ENCODE measurements at places on chromosomes 16 and 17. TPM values are rescaled to one million over a fixed set of nuclear protein-coding genes. Genes with fewer than 3 reads are reported as not detected.
A peak's percentile ranks its signal among the peaks of the same experiment; 100 is the strongest.

- no peak for DNase-seq
Observed at GRCh38 chr17:80225230-80225629, 5.0 kb downstream of the SLC26A11 start.

DNA sequence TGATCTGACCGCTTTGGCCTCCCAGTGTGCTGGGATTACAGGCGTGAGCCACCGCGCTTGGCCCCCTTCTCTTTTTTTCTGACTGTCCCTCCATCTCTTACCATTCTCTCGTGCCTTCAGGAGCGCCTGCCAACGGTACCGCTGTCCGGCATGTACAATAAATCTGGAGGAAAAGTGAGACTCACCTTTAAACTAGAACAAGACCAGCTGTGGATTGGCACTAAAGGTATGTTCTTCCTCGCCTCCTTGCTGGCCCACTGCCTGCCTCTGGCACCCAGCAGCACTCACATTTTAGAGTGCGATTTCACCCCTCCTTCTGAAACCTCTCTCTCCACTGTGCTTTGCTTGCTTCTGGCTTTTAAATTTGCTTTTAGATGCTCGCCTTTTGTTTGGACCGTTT is 5.0 kb downstream of the UBFD1 start:
- DNase-seq, result no peak

Gene TIGD7
- total RNA-seq, result 3.5 TPM

DNA sequence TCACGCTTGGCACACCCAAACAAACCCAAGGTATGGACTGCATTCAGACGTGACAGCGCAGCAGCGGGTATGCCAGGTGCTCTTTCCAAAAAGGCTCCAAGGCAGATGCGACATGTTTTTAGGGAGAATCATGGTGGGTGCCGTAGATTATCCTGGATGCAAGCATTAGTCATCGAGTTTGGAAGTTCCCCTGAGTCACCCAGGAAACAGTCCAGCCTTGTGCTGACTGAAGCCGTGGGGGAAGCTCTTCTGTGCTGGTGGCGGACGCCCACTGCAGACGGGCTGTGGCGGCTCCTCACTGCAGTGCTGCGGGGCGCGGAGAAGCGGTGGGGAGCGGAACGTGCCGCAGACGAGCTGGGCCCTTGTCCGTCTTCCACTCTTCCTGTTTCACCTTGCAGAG is 13.9 kb downstream of the JPT2 start:
- peak; percentile 72 for DNase-seq

DNA sequence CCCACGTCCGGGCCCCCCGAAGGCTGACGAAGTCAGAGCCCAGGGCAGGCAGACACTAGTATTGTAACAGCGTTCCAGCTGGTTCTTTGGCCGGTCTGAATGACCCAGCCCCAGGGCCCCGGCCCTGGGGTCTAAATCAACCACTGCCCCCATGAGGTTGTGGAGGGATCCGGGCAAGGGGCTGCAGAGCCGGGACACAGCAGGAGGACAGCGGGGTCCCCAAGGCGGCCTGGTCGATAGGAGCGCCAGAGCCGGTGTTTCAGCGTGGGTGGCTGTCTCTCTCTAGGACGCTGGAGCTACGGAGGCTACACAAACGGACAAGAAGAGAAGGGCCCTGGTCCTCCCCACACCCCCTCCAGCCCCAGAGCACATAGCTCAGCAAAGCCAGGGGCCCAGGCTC is 101.8 kb downstream of the RBFOX3 start:
- no peak for DNase-seq

GRCh38 chr17:77555121-77555591 is 403.3 kb upstream of the TNRC6C start:
- DNase-seq, result no peak

- peak; percentile 4 for DNase-seq
Observed at GRCh38 chr16:69465083-69465721, 40.8 kb downstream of the CYB5B start.

GRCh38 chr16:22900863-22901262 is 86.9 kb downstream of the HS3ST2 start:
- no peak for DNase-seq

Gene KRT23
- total RNA-seq, result not detected

Gene POLG2
- total RNA-seq, result 8.3 TPM

DNA sequence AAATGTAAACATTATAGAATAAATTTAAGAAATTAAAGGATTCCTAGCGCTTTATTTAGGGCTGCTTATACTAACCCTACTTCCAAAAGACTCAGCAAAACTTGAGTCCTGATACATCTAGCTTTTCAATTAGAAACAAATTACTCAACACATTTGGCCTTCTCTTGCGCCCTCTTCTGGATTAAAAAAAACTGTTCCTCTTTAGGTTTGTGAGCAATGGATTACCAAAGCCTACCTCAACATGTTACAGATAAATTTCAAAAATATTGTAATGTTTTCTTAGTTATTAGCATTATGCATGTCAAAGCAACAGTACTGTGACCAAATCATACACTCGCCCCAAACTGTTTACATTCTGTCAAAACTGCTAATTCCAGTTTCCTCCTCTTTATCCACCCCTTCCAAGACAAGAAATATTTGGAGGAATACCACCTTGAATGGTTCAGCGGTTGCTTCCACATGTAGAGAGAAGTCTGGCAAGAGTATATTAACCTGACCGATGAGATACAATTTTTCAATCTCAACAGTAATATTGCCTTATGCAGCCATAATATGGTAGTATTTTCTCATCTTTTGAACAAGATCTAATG is 2.7 kb downstream of the NUFIP2 start:
- DNase-seq, result peak; percentile 48

- no peak for DNase-seq
Observed at GRCh38 chr17:82007228-82007494, 15.5 kb downstream of the CENPX start.

DNA sequence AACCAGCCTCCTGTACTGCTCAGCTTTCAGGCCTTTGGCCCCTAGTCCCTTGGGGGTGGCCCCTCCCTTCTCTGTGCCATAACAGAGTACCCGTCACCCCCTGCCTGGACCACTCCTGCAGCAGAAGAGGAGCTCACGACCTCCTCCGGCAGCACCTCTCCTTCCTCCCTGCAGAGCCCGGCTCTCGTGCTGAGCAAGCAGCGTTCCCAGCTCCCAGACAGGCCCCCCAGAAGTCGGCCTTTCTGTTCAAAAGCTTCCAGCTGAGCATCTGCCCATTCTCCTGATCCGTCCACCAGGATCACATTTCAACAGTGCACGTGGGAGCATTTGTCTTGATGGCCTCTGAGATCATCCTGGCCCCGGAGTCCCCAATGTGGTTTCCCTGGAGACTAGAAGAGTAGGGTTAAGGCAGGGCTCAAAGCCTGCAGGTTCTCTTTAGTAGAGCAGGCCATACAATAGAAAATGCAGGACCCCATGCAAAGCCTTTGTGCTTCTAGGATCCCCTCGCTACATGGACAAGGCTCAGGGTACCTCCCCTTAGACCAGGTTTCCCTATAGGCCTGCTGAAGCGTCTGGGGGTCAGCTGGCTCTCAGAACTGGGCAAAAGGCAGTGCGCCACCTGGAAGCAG is 35.6 kb downstream of the NLRC3 start:
- no peak for DNase-seq

- peak; percentile 67 for DNase-seq
Observed at GRCh38 chr17:20010099-20010863, 1.1 kb downstream of the SPECC1 start.

DNA sequence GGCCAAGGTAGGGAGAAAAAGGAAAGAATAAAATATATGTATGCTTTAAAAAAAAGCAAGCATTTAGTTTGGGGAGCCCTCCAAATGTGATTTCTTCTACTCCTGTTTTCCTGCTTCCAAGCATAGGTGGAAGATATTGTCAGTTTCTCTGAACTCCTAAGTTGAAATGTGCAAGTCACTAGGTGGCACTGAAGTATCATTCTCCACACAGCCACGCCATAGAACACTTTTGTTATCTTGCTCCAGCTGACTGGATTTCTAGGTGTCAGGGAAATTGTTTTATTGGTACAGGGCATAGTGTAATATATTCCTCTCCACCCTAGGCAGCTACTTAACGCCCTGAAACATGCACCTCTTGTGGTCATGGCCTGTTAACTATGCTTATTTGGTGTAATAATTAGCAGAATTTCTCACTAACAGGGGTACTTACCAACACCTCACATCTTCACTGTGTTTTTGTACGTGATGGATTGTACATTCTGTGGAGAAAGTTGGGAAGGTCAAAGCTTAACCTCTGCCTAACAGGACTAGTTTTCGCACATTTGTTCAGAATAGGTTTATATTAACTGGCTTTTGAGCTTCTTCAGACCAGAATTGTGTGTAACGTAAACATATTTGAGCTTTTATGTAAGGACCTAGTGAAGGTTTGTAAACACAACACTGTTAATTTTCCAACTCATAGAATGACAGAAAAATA is 69.3 kb downstream of the FTO start:
- peak; percentile 67 for DNase-seq

Gene MYH2
- total RNA-seq, result not detected

- DNase-seq, result peak; percentile 63
Observed at GRCh38 chr16:65975049-65975708, 391.3 kb upstream of the CDH5 start.

GRCh38 chr17:38745545-38745944 is 2.6 kb downstream of the PCGF2 start:
- no peak for DNase-seq

GRCh38 chr17:27341041-27341471 is 47.1 kb downstream of the WSB1 start:
- DNase-seq, result no peak

GRCh38 chr17:63675231-63675606 is 24.7 kb downstream of the LIMD2 start:
- DNase-seq, result peak; percentile 33

DNA sequence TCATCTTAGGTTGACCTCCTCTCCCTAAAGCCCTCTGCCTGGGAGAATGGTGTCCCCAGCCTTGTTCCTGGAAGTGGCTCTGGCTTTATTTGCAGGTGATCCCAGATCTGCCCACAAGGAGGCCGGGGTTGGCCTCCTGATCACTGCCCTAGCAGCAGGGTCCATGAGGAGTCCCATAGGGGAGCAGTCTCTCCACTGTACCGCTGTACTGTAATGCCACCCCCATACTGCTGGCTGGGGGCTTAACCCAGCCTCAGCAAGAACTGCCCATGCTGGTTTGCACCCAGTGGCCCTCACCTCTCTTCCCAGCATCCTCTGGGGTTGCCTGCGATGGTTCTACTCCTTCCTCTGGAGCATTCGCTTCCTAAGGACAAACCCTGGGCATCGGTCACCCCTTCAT is 39.1 kb downstream of the PSME3IP1 start:
- DNase-seq, result no peak

- no peak for DNase-seq
Observed at GRCh38 chr17:33696102-33696501, 403.0 kb upstream of the ASIC2 start.

GRCh38 chr17:59378675-59379074 is 47.2 kb downstream of the YPEL2 start:
- peak; percentile 30 for DNase-seq

- peak; percentile 75 for DNase-seq
Observed at GRCh38 chr17:57986841-57987580, 1.0 kb downstream of the VEZF1 start.

- no peak for DNase-seq
Observed at GRCh38 chr17:557371-557770, 157.3 kb downstream of the VPS53 start.

GRCh38 chr16:67199011-67199807 is at the start of gene ELMO3:
ELMO3 (plus strand) TSS chr16:67199131; CDS start chr16:67199327, 196 bp downstream.
- no peak for DNase-seq

Gene CA7
- not detected for total RNA-seq

Gene CACNG5
- total RNA-seq, result not detected

Gene TPSB2
- total RNA-seq, result not detected

Gene ORAI3
- 1.1 TPM for total RNA-seq

GRCh38 chr17:74807925-74808324 is 31.8 kb upstream of the NAT9 start:
- no peak for DNase-seq

Gene PCTP
- 5.9 TPM for total RNA-seq

Gene FBXO47
- not detected for total RNA-seq

GRCh38 chr17:66468241-66469087 is 166.1 kb downstream of the PRKCA start:
- DNase-seq, result peak; percentile 39

DNA sequence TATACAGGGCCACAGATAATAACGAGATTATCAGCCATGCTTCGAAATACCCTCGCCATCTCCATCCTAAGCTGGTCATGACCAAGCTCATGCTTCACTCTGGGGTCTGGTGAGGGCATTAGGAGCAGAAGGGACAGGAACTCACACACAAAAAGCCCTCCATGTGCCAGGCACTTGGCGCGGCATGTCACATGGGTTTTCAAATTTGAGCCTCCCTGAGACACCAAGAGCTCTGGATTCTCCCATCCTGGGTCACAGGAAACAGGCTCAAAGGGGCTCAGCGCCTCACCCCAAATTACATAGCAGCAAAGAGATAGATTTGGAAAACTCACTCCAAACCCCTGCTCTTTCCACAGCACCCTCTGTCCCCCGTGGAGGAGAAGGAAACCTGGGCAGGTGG is 239.5 kb downstream of the GSG1L start:
- DNase-seq, result no peak

Data from Daoy (cell line).